Right renal pelvis (tissue), 4 donors: ENCODE measurements at places on chromosomes 7 and 10. TPM values are rescaled to one million over a fixed set of nuclear protein-coding genes. Genes with fewer than 3 reads are reported as not detected.

GRCh38 chr7:1693419-1693990 is 23.4 kb downstream of the ELFN1 start:
- DNase-seq, result no peak

GRCh38 chr7:22168129-22168634 is 188.8 kb downstream of the RAPGEF5 start:
- no peak for DNase-seq

GRCh38 chr10:113895018-113895417 is 40.6 kb downstream of the NHLRC2 start:
- DNase-seq, result no peak

LMTK2 gene
- 14.8 TPM for polyA plus RNA-seq

DNA sequence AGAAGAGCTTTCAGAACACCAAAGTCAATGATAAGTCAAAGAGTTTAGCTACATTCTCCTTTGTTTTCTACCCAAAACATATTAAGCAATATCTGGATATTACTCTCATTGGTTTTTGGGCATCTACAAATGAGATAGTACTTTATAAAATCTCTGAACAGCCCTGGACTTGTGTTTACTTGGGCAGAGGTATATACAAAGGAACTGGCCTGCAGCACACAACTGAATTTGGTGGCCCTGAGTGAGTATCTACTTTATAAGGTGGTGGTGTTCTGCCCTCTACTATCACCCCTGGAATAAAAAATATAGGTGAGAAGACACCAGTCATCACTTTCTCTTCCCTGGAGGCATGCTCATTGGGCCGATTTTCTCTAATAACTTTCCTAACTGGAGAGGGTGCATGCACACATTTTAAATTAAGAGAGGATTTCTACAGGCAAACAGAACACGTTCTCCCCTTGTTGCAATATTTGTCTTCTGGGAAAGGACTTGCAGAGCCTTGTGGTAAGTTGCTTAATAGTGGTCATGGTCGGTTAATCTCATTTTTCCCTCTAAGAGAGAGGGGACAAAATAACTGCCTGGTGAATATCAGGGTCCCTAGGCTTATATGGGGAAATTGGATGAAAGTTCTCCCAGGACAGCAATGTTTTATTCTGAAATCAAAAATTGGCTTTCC is 41.1 kb downstream of the OTUD1 start:
- DNase-seq, result no peak

DNA sequence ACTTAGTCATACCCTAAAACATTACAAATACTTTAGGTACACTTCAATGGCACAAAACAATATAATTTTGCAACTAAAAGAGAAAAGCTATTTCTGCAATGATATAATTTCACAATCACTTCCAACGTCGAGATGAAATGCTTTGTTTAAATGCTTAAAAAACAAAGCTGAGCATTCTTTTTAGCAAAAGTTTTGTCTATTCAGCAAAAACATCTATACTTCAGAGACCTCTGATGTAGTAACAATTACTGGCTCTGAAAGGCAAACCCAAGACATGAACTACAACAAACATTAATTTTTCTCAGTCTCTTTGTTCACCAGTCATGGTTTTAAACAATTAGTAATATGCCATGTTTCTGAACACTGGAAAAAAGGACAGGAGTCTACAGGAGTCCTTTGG is 16.4 kb downstream of the OAT start:
- no peak for DNase-seq

DNA sequence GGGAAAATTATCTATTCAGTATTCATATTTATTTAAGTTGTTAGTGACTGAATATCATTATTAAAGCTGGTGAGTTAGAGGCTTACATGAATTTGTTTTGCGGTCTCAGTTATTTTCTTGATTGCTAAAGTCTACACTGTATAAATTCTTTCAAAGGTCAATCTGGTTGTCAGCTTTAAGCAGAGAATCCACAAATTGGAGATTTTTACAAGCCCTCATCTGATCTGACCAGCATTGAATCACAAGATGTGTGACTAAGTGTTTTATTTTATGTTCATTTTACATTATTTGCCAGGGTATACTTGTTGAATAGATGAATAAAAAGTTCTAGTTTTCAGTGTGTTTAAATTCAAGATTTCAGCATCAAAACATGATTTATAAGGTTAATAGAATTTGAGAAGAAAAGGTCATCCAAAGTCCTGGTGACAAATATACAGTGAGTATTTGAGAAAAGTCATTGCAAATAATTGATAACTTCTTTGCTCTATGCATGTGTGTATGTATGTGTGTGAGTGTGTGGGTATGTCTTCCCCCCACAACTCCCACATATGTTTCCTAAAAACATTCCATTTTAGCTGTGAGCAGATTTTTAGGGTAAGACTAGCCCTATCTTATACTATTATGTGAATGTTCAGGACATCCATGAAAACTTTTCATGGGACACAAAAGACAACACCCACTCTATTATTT is 4.4 kb downstream of the SEMA3A start:
- DNase-seq, result no peak
